ENCODE measurements at places on chromosomes 6 and 20.
A peak's percentile ranks its signal among the peaks of the same experiment; 100 is the strongest.

DNA sequence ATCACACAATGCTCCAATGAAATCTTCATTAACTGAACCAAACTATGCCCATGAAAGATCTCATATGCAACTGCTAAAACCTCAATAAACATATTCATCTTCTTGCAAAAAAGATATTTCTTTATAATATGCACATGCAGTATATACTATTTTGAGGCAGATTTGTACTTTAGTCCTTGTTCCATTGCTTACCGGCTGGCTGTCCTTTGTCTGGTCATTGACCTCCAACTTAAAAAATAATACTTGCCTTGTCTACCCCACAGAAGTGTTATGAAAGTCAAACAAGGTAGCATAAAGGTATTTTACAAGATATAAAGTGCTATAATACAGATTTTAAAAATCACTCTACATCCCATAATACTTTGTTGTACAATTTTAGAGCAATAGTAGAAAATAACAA is 88.3 kb downstream of the ATG5 start:
- no peak for DNase-seq

DNA sequence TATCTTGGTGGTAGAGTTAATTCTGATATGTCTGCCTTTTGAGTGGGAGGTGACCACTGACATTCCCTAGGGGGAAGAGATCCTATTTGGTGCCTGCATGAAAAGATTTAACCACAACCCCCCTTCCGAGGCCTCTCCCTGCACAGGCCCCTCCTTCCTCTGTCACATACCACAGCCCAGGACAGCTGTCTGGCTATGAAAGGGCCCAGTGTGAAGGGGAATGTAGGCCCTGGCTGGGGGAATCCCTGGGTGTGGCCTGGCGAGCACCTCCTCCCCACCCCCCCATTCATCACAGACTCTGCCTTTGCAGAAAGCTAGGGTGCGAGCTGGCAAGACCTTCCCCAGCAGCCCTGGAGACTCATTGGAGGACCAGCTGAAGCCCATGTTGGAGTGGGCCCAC is 27.4 kb upstream of the MAPRE1 start:
- DNase-seq: no peak

- no peak for DNase-seq
Observed at GRCh38 chr6:34575326-34575725, 19.2 kb upstream of the SPDEF start.

DNA sequence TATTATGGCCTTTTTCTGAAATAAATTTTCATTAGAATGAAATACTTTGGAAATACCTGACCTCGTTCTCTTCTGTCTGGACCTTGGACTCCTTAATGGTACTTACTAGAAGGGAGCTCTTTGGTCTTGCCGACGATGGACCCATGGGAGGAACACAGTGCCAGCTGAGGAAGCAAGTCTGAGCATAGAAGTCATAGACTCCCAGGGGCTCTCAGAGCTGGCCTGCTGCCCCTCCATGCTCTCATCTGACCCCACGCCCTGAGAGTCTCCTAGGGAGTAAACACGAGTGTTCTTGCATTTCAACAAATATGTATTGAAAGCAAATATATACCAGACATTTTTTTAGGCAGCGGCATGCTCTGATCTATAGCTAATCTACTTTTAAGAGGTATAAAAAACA is 87.8 kb downstream of the PLEKHG1 start:
- DNase-seq: peak; percentile 47

DNA sequence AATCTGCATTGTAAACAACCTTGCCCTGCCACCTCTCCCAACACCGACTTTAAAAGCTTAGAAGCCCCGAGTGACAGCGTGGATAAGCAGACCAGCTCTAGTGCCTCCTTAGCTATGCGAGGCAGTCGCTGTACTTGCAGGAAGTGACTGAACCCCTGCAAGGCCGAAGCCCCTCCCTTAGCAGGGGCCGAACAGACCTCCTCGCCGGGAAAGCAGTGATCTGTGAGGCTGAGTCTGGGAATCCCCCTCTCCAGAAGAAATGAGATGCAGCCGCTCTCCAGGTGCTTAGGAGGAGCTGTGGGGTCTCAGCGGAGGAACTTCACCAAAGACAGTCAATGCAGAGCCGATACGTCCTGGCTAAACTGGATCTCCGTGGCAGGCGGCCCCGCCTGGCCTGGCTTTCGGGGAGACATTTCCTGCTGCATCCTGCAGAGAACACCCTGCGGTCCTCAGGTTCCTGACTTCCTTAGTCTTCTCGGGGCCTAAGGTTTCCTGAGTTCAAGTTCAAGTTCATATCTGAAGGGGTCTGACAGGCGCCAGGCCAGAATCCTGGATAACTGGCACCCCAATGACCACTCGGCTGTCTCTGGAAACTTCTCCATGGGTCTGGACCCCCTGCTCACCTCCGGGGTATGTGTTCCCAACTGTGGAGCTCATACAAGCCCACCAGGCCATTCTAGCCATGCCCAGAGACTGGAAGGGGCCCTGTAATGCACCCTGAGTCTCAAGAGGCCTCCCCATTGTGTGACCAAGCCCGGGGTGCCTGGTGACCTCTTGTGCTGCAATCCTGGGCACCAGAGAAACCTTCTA is 20.4 kb upstream of the FRMD1 start:
- no peak for DNase-seq

GRCh38 chr20:3894796-3895195 is 5.6 kb downstream of the PANK2 start:
- no peak for DNase-seq
